GM12865 (cell line): ENCODE measurements at places on chromosomes 11 and 22.

- DNase-seq, result no peak
Observed at GRCh38 chr22:25084405-25085107, 115.1 kb upstream of the CRYBB3 start.

DNA sequence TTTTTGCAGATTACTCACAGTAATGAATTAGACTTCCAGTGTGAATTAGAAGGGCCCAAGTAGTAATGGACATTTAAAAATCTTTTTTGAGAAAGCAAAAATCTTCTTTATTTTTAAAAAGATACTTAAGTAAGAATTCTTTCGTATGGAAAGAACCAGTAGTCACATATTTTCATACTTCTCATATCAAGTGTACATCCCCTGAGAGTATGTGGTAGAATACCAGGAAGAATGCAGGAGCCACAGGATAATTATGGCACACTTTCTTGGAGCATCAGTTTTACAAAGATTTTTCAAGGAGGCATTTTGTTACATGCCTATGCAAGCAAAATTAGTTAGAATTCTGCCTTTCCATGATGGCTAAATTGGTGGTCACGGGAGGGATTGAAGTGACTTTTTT is 28.1 kb downstream of the POLD3 start:
- no peak for DNase-seq

- DNase-seq, result no peak
Observed at GRCh38 chr11:68567553-68567952, 107.0 kb downstream of the PPP6R3 start.

DNA sequence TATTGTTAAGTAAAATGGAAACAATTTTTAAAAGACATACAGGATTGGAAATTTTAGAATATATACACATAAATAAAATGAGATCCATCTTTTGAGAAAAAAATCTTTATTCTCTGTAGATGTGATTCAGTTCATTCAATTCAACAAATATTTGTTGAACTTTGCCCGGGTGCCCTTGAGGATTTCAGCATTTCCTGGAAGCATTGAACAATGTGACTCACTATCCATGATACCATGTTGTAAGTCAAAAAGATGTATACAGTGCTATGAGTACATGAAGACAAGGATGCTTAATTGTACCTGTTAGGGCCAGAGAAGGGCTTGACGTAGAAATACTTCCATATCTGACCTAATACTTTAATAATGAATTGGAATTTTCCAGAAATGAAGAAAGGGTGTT is 353.7 kb downstream of the METTL15 start:
- no peak for DNase-seq

GRCh38 chr22:24426851-24427499 is 424 bp upstream of the ADORA2A start:
- no peak for DNase-seq

- DNase-seq, result peak; percentile 49
Observed at GRCh38 chr11:77471558-77472193, 2.2 kb downstream of the PAK1 start.

DNA sequence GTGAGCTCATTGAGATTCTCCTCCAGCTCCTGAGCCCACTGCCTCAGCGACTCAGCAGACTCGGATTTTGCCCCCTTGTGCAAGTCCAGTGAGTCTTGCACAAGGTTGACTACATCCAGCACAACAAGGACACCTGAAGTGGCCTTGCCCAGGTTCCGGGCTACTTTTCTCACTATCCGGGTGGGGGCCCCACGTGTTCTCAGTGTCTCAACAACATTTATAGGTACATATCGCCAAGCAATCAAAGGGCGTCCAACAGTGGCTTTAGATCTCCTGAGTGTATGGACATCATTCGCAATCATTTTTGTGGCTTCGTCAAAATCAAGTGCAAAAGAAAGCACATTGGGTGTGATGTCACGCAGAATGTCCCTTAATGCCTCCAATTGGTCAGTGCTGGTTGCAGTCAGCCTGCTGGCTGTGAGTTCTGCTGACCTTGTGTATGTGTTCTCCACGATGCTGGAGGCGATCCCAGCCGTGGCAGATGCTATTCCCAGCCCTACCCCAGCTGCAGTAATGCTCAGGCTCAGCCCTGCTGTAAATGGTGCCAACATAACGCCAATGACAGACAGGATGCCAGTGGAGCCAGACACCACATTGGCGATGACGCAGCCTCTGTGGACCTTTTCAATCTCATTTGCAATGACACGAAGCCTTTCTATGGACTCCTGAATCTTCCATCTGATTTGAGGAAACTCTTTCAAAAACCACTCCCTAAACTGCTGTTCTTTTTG is 10.3 kb downstream of the APOL4 start:
- no peak for DNase-seq

GRCh38 chr11:63917692-63918506 is 935 bp upstream of the RCOR2 start:
- peak; percentile 29 for DNase-seq

DNA sequence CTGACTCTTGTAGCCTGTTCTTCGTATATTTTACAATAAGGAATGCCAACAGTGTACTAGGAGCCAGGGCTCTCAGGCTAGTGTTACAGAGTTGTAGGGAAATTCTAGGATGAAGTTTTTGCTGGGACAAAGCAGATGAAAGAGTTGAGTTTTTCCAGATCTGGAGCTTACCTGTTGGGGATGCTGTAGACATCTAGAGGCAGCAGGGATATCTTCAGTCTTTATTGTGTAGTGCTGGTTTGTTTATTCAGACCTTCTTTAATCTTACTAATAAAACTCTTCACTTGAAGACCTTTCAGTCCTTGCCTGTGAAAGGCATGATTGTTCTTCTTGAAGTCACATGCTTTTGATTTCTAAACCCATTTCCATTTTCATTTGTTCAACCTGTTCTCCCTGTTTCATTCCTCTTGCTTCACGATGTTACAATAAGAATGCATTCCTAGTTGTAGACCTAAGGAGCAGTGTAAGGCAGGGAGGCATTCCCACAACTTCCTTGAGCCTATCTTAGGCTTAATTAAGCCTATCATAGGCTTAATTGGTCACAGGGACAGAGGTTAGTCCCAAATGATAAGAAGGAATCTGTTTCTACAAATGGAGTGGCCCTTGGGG is 7.9 kb upstream of the SLC37A2 start:
- no peak for DNase-seq

GRCh38 chr11:130499828-130500227 is 51.4 kb downstream of the ADAMTS15 start:
- DNase-seq, result no peak

DNA sequence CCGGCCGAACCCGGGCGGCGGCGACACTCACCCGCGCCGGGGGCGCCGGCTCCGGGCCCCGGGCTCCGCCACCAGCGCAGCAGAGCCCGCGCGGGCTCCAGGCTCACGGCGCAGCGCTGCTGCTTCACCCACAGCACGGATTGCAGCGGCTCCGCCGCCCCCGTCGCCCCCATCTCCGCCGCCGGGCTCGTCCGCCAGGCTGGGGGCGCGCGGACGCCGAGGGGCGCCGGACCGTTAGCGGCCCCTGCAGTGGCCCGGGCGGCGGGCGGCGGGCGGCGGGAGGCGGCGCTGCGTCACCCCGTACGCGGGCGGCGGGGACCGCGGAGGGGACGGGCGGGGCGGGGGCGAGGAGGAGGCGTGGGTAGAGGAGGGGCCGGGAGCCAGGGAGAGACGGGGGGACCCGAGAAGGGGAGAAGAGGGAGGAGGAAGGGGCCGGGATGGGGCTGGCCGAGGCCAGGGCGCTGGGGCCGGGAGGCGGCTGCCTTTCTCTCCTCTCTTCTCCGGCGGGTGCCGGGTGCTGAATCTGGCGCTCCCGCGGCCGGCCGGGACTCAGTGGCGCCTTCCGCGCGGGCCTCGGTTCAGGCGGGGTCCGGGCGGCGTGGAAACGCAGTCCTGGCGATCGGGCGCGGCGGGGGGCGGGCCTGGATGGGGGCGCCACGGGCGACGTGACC is at the start of gene CERK:
TSS of gene CERK (minus strand) at position 277 of the 671 bp plus-strand sequence. CDS start at position 173, 104 bp downstream.
- peak; percentile 72 for DNase-seq

DNA sequence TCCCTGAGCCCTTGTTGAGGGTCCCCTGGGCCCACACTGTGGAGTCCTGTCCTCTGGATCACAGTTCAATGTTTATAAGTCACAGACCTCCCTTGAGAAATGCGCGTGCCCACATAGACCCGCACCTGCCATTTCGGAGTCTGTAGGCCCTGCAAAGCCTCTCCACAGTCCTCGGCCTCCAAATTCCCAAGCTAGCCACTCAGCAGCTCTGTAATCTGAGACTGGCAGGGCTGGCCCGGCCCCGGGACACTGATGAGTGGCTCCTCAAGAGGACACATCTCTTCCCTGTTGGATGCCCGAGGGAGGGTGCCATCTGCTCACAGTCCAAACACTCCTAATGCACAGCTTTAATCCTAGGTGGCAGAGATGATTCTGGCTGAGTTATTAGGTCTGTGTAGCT is 39.1 kb downstream of the B3GAT1 start:
- DNase-seq, result no peak

DNA sequence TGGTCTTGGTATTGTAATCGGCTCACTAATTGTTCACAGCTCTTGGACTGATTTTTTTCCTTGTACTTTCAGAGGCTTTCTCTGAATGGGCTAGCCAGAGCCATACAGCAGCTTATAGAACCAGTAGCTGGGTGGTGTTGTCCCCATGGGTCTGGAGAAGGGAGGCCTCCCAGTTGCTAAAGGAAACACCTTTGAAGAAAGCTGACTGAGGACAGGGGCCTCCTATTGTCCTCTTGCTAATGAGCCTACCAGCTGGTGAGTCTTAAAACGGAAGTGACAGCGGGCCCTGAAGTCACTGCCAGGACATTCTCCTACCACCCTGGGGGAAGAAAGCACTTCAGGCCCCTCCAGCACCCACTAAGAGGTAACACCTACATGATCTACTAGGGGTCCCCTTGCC is 9.9 kb downstream of the FADS3 start:
- no peak for DNase-seq

- no peak for DNase-seq
Observed at GRCh38 chr11:8082391-8083087, 1.5 kb downstream of the TUB start.

- no peak for DNase-seq
Observed at GRCh38 chr22:45223304-45224117, 17.2 kb downstream of the KIAA0930 start.

DNA sequence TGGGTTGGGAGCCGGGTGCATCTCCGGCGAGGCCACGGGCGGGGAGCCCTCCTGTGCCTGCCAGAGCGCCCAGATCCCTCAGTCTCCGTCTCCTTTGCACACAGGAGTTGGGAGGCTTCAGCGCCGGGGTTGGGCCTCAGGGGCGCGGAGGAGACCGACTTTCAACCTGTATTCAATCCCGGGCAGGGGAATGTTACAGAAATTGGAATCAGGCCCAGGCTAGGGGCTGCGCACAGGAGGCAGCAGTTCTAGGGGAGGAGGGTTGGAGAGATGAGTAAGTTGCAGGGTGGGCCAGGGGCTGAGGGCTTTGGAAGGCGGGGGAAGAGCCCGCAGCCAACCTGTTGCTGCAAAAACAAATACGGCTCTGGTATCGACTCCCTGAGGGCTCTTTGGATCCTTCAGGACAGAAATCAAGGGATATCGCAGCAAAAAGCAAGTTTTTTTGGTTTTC is 640 bp upstream of the KCNA4 start:
- DNase-seq, result no peak

- DNase-seq, result peak; percentile 12
Observed at GRCh38 chr11:86672007-86672621, at the start of gene ME3. Gene ME3 (minus strand): TSS chr11:86672616.

DNA sequence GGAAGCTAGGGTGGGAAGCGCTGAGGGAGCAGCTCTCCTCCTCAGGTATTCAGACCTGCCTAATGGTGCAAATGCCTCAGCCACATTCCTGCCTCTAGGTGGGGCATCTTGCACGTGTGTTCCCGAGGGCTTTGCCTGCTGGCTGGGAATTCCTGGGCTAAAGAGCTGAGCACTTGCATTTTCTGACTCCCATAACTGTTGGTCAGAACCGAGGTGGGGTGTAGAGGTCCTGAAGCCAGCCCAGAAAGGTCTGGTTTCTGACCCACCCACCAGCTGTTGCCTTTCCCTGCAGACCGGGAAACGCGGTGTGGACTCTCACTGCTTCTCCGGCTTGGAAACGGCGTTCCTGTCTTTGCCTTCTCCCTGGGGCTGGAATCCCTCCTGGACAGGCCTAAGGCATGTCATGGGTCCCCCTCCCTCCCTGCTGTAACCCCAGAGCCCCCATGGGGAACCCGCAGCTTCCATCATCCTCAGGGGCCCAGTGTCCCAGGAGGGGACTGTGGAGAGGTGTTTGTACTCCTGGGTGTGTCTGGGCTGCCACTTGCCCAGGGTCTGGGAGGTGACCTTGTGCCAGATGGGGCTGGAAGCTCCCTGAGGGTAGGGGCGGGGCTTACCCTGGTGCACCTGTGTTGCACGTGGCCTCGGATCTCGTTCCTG is 24.0 kb upstream of the SMIM38 start:
- peak; percentile 21 for DNase-seq

GRCh38 chr11:34194576-34195335 is 89.3 kb downstream of the NAT10 start:
- no peak for DNase-seq

- no peak for DNase-seq
Observed at GRCh38 chr22:19568337-19569275, 44.4 kb upstream of the CLDN5 start.

DNA sequence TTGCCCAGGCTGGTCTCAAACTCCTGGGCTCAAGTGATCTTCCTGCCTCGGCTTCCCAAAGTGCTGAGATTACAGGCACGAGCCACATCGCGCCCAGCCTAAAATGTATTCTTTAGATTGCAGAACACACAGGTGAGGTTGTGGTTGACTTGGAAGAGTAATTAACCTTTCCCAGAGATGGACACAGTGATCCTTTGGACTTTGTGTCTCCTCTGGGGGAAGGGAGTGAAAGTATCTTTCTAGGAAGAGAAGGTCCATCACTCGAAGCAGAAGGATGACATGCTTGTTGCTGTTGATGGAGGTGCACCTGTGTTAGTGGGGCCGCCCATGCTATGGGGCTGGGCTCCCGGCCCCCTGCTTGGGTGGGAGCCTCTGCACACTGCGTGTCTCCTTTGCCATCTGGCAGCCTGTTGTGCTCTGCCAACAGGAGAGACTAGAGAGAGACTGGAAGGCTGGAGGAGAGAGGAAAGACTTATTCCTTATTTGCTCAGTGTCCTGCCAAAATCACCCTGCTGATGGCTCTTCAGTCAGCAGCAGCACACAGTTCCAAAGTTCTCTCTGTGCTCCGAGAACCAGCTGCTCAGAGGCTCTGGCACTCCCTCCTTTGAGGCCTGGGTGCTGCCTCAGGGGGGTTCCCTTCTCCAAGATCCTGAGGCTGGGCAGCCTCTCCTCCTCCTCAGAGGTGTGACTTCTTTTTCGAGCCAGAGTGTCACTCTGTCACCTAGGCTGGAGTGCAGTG is 33.1 kb upstream of the CYB5R3 start:
- DNase-seq, result no peak

- DNase-seq, result no peak
Observed at GRCh38 chr11:5722622-5723021, 13.6 kb upstream of the OR56B1 start.
